Osteocyte (in vitro differentiated cells): ENCODE measurements at places on chromosomes 7 and 10.

- DNase-seq = no peak
These were observed 19.5 kb upstream of the INSYN2A start for GRCh38 chr10:127215866-127216265.

- DNase-seq = peak; percentile 94
These were observed at the start of gene TRRAP for GRCh38 chr7:98878365-98879197. TSS of gene TRRAP (plus strand) at chr7:98878532. CDS start at chr7:98881151, 2,619 bp downstream.

DNA sequence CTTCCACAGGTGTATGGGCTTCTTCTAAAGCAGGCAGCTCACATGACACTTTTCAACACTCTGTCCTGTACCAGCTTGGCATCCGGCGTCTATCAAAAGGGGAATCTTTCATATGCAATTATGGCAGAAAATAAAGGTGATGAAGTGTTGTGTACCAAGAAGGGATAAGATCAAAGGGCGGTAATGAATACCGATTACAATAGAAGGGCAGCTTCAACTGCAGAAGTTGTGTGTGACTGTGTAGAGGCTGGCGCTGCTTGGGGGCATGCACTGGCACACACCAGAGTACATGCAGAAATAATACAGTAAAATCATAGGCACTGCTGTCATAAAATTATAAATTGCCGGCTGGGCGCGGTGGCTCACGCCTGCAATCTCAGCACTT, 744.7 kb downstream of the LRMDA start:
- DNase-seq = no peak

- DNase-seq = no peak
These were observed 109.8 kb downstream of the INPP5A start for GRCh38 chr10:132647424-132647823.

- DNase-seq = peak; percentile 53
These were observed 55.3 kb upstream of the MGMT start for GRCh38 chr10:129411772-129412171.

GRCh38 chr10:93062514-93063143, 2.0 kb downstream of the CYP26C1 start:
- DNase-seq = no peak
